Fibroblast of skin of right biceps (primary cell): ENCODE measurements at places on chromosomes 2 and 18.

DNA sequence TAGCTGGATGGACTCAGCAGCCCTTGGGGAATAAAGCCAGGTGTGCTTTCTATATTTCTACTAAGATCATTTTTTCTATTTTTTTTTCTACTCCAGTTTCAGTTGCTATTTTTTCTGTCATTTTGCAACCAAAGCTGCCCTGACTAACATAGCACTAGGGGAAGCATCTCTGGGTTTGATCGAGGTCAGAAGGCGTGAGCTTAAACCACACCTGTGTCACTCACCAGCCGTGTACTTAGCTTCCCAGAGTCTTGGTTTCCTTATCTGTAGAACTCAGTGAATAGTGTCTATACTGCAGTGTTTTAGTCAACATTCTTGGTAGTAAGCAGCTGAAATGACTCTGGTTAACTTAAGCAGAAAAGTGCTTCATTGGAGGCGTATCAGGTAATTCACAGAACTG lies 489.6 kb upstream of the SPRED2 start:
- no peak for DNase-seq

- no peak for DNase-seq
Measured at GRCh38 chr2:165795011-165795410, 964 bp upstream of the GALNT3 start.

GRCh38 chr2:219331560-219332213 lies 857 bp downstream of the RESP18 start:
- peak; percentile 34 for DNase-seq

GRCh38 chr18:67239826-67240225 lies 276.7 kb downstream of the DSEL start:
- DNase-seq, result no peak

DNA sequence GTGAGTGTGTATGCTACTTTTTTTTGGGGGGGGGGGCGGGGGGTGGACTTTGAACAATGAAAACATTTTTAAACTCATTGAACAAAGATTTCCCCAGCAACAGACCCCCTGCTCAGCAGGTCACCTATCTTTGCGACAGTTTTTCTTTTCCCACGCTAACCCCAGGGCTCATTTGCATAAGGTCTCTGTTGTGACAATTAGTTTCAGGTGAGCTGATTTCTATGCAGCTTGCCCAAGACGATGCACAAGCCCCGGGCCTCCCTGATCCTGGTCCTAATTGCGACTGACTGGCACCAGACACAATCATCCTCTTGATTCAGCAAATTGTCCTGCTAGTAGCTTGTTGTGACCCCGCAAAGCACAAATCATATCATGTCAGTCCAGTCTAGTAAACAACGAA lies 40.3 kb downstream of the ZEB2 start:
- no peak for DNase-seq

DNA sequence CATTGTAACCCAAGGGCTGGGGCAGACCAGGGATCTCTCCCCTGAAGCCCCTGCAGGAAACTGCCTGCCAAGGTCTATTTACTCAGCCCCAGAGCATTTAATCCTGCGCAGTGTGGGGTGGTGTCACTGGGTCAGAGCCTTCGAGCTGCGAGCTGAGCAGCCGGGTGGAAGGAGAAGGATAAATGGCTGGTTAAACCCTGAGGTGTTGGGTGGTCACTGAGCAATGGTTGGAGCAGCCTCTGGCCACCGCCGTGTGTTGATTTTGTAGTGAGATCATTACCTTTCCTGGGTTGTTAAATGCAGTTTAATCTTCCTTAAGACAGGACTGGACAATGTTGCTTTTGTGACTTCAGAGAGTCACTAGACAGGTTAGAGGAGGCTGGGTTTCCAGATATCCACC lies 98.1 kb downstream of the SETBP1 start:
- DNase-seq, result no peak

- DNase-seq, result no peak
Measured at GRCh38 chr2:105536175-105536574, 137.3 kb upstream of the FHL2 start.

DNA sequence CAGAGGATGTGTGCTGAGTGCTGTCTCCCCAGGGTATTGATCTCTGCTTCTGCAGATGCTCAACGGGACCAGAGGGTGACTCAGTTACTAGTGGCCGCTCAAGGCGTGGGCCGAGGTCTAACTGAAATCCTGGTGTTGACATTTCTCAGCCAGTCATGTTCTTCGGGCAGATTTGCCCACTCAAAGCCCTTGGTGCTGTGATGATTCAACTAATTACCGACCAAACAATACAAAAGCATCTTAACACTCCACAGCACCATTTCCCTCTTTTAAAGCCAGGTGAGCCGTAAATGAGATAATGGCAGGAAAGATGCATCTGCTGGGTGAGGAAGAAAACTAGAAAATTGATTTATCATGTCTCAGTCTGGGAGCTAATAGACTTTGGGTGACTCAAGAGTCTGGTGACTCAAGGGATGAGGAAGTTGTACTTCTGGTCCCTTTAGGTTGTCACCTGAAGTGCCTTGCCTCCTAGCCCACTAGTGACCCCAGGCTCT lies 32.7 kb upstream of the PRLH start:
- peak; percentile 16 for DNase-seq

GRCh38 chr2:53672881-53673522 lies 94.6 kb upstream of the CHAC2 start:
- DNase-seq, result no peak

DNA sequence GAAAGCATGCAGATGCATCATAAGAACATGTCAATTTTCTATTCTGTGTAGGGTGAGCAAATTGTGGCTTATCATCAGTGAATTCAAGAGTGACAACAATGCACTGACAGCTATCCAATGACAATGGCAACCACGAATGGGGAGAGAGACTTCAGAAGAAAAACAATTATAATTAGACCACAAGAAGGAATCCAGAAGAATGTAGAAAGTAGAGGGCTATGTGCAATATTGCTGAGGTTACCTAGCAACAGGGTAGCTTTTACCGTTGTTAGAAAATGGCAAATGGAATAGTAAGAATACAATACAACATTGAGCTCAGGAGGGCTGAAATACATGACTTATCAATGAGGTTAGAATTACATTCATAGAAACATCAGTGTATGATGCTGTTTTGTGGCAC lies 71.1 kb upstream of the SESTD1 start:
- peak; percentile 23 for DNase-seq

DNA sequence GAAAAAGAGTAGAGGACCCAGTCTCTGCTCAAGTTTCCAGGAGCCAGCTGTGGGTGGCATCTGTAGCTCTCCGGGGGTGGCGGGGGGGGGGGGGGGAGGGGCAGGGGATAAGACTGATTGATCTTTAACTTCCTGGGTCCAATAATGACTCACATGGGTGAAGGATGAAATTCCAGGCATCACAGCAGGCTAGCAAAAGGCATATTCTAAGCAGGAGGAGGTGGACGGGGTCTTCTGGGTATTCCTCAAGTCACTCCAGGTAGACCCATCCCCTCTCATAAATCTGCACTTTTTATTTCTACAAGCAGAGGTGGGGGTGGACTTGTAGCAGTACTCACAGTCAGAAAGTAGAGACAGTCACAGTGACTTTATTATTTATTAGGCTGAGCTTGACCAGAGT lies 85.5 kb upstream of the TMEM247 start:
- DNase-seq, result no peak

DNA sequence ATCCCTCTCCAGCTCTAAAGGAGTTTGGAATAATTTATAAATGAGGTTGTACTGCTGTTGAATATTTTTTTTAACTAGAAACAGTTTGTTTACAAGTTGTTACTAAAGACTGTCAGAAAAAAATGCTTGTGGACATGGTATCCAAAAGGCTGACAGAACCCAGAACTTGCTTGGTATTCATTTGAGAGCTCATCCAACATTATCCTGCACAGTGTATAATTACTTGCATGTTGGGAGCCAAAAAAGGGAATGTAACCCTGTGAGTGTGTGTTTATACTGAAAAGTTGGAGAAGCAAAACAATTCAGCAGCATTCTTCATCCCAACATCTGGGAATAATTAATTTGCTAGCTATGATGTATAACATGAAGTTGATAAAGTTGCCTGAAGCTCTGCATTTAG lies 42.1 kb upstream of the EHBP1 start:
- DNase-seq, result peak; percentile 96

DNA sequence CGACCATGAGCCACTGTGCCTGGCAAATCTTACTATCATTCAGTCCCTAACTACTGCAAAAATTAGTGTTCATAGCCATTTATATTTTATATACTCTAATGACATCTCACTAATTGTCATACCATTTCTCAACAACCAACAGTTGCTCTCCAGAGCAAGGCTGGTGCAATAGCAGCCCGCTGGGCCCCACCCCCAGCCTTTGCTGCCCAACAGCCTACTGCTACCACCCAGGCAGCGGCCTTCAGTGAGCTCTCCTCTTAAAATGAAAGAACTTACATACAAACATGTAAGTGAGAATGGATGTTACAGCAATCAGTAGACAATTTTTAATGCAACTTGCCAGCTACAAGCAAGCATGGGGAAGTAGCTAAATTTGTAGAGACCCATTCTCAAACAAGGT lies 90.5 kb downstream of the HNRNPLL start:
- DNase-seq, result no peak

GRCh38 chr2:53438100-53438499 lies 329.5 kb upstream of the CHAC2 start:
- no peak for DNase-seq

DNA sequence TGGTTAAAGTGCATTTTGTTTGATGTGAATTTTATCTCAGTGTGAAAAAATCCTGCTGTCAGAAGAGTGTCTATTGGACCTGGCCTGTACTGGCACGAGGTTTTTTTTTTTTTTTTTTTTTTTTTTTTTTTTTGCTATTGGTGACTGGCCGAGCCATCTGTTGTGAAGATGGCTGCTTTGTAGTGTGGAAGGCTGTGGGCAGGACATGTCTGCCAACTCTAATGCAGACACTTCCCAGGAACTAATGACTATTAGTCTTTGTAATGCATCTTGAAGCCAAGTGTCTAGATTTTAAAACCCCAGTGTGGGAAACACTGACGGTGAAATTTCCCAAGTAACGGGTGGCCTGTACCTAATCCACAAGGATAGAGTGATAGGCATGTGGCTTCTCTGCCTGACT lies 34.3 kb downstream of the ZAP70 start:
- peak; percentile 15 for DNase-seq

GRCh38 chr2:9950521-9951271 lies 797 bp upstream of the GRHL1 start:
- DNase-seq, result peak; percentile 34

GRCh38 chr2:191366199-191366598 lies 121.0 kb downstream of the MYO1B start:
- peak; percentile 75 for DNase-seq

DNA sequence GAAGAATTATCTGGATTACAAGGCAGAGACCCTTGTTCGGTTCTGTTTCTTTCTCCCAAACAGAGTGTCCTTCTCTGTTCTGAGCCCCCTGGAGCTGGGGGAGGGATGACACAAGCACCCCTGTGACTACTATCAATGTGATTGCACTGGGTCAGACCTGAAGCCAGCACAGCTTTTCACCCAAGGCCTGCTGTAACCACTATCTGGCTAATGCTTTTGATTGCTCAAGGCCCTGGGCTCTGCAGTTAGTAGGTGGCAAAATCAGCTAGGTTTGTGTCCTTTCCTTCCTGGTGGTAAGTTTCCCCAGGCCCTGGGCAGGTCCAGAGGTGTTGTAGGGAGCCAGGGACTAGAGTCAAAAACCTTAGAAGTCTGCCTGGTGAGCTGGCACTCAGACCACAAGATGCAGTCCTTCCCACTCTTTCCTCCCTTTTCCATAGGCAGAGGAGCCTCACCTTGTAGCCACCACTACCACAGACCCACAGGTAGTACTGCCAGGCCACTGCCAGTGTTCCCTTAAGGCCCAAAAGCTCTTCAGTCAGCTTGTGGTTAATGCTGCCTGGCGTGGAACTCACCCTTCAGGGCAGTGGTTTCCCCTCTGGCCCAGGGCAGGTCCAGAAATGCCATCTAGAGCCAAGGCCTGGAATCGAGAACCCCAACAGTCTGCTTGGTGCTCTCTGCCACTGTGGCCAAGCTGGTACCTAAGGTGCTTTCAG lies 83.0 kb downstream of the FAM117B start:
- DNase-seq, result no peak

GRCh38 chr18:31575515-31576257 lies 16.0 kb upstream of the TTR start:
- no peak for DNase-seq

DNA sequence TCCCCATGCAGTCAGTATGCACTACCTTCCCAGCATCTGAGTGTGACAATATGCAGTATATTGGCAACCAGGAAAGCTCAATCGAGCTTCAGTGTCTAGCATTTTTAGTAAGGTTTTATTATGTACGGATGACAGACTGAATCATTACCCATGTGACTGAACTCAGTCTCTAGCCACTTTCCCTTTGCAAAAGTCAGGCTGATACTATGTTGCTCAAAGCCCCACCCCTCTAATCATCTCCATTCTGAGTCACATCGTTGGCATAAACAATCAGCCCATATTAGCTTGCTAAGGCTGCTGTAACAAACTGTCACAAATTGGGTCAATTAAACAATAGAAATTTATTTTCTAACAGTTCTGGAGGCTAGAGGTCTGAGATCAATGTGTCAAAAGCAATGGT lies 25.8 kb upstream of the SRD5A2 start:
- no peak for DNase-seq

- DNase-seq, result peak; percentile 19
Measured at GRCh38 chr2:30095402-30095801, 51.4 kb upstream of the YPEL5 start.

DNA sequence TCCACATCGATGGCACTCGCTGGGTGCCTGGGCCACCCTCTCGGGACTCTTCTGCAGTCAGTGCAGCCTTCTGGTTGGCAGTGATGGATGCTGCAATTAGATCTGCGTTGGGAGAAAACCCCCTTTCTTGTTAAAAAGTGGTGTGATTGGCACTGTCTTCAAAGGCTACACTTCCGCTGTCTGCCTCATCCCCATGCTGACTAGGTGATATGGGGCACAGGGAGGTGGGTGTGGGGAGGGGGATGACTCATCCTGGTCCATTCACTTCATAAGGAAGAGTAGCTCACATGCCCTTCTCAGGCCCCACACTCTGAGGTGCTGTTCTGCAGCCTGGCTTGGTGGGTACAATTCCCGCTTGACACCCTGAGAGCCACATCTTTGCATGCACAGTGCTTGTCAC lies 77.4 kb downstream of the THNSL2 start:
- no peak for DNase-seq

DNA sequence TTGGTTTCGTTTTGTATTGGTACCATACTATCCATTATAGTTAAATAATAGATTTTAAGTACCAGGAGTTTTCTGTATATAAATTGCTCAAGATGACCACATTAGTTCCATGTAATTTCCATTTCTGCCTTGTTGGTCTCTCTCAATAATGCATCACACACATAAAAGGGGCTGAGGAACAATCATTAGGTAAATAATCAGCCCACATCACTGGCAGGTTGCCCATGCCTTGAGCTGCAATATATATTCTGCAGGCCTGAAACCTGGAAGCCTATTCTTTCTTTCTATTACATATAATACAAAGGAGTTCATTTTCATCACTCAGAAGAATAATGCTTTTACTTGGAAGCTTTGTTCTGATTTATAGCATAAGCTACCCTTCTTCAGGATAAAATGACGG lies 616.1 kb upstream of the PKDCC start:
- DNase-seq, result no peak

DNA sequence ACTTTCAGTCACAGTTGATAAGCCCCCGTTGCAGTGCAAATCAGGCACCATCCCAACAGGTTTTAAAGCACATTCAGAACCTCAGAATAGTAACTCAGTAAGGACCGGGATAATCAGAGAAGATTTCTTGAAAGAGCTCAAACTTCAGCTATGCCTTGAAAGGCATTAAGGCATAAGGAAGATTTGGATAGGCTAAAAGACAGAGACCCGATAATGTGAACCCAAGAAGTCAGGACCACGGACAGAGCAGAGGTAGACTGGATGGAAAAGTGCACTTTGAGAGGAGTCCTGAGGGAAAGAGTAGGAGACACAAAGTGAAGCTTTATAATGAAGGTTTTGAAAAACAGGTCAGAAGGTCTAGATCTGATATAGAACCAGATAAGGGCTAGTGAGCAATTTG lies 36.9 kb upstream of the KLF7 start:
- DNase-seq, result peak; percentile 63
